ENCODE measurements at places on chromosomes 16 and 17.

DNA sequence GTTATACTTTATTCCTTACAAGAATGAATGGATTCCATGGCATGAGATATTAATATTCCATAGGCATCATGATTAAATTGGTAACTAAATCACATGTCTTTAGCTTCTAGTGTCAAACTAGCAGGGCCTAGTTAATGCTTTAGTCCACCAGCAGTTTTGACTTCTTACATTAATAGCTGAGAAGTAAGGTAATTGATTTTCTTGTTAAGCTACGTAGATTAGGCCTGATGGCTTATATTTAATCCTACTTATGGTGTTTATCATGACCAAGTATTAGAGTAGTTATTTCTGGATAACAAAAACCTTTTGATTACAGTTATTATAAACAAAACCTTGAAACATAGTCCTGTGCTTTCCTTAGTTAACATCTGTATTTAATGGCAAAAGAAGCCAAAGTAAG lies 184.5 kb downstream of the TANC2 start:
- no peak for DNase-seq

GRCh38 chr16:51181503-51181811 lies 30.4 kb upstream of the SALL1 start:
- DNase-seq = no peak

GRCh38 chr17:73027130-73027741 lies 65.3 kb downstream of the SLC39A11 start:
- DNase-seq = peak; percentile 89

GRCh38 chr17:51814521-51814920 lies 344.0 kb downstream of the CA10 start:
- no peak for DNase-seq

GRCh38 chr17:65115839-65116238 lies 21.3 kb upstream of the RGS9 start:
- no peak for DNase-seq

GRCh38 chr16:89602273-89602951 lies 11.0 kb upstream of the DPEP1 start:
- peak; percentile 67 for DNase-seq

- no peak for DNase-seq
Observed at GRCh38 chr16:83769397-83770008, 38.3 kb upstream of the HSBP1 start.

- no peak for DNase-seq
Observed at GRCh38 chr16:30358577-30358936, 3.4 kb upstream of the CD2BP2 start.

- DNase-seq = no peak
Observed at GRCh38 chr17:6086603-6087400, 16.6 kb downstream of the WSCD1 start.
